ENCODE measurements at places on chromosomes 12 and 14. TPM values are rescaled to one million over a fixed set of nuclear protein-coding genes. Genes with fewer than 3 reads are reported as not detected.

DNA sequence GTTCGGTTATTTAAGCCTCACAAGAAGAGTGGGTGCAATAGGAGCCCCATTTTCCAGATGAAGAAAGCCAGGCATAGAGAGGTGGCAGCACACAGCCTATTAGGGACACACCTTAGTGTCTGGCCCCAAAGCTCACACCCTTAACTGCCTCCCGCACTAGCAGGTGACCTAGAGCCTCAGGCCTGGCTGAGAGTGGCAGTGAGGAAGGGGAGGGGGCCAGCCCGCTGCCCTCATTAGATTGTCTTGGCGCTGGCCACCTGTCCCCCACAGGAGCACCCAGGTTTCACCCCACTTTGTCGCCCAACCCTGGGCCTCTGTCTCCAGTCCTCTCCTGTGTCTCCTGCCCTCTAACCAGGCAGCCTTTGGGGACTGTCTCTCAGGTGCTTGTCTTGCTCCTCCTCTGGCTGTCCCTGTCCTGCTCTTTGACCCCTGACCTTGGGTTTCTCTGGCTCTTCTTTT, 18.5 kb upstream of the PGF start:
- H3K27me3 ChIP-seq, result no peaks in the 10 kb centered on the region
- DNase-seq, result no peak
- no peak overlapping the region for H3K4me3 ChIP-seq
- no peak overlapping the region for H3K27ac ChIP-seq

Gene GSG1
- not detected for total RNA-seq

- H3K36me3 ChIP-seq, result no peaks in the 10 kb centered on the region
- no peak for DNase-seq
- no peak overlapping the region for H3K27ac ChIP-seq
- H3K4me3 ChIP-seq, result no peak overlapping the region
Measured at GRCh38 chr12:132336451-132337413, 7.3 kb upstream of the GALNT9 start.

DNA sequence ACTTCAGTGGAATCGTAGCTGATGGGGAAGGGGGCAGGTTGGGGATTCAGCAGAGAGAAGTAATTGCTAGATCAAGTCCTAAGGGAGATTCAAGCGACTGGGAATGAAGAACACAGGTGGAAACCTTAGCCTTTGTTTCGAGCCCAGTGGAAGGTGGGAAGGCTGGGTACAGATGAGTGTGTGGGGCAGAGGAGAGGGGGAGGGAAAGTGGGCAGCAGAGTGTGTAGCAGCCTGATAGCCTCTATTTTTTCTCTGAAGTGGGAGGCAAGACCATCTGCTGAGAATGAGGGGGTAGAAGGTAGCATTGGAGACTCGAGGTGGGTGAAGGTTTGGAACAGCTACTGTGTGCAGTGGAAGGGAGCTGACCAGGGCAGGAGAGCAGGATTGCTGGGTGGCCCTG, 91.0 kb downstream of the ADCK1 start:
- no peak for DNase-seq
- H3K4me1 ChIP-seq, result no peaks in the 10 kb centered on the region
- no peak overlapping the region for H3K27ac ChIP-seq
- H3K4me3 ChIP-seq, result no peak overlapping the region
- H3K27me3 ChIP-seq, result no peaks in the 10 kb centered on the region

GRCh38 chr12:44031472-44032185, 195.7 kb downstream of the TMEM117 start:
- H3K27ac ChIP-seq, result no peak overlapping the region
- H3K4me1 ChIP-seq, result no peaks in the 10 kb centered on the region
- no peak for DNase-seq
- no peaks in the 10 kb centered on the region for H3K27me3 ChIP-seq
- H3K36me3 ChIP-seq, result no peaks in the 10 kb centered on the region

DNA sequence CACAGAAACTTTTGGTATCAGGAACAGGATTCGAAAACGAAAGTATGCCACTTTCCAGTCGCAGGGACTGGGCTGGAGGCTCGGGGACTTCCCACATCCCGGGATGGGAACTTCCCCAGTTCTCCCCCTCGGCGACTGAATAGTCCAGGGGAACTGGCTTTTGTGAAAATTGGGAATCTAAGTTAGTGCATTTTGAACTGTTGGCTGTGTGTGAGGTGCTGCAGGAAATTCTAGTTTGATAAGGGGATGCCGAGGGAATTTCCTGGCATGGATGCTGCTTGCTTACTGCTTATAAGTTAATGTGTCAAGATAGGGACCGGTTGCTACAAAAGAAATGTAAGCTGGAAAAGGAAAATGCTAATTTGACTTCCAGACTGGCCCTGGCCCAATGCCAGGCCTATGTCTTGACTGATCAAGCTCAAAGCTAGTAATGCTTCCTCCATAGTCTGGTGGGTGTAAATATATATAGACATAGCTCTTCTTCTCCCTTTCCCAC, 73.4 kb upstream of the EIF5 start:
- peak overlapping the region; percentile 40 for H3K4me3 ChIP-seq
- H3K4me1 ChIP-seq, result peaks cover 3% of the 10 kb centered on the region
- H3K36me3 ChIP-seq, result no peaks in the 10 kb centered on the region
- peak overlapping the region; percentile 89 for H3K27ac ChIP-seq
- DNase-seq, result peak; percentile 64
- no peaks in the 10 kb centered on the region for H3K27me3 ChIP-seq

DNA sequence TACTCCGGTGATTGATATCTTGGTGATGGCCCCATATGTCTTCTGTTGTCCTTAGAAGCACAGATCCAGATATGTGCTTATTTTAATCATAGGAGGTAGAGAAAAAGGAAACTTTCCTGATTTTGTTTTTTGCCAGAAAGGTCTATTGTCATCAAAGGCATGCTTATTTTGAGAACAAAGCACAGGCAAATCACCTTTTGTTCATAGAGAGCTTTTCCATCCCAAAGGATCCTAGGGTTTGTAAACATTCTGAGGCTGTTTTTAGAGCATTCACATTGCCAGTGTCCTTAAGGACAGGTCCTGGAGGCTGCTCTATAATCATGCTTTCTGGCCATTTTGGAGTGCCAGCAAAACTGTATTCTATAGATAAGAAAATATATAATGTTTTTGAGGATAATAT, 148.5 kb upstream of the SEL1L start:
- no peak overlapping the region for H3K27ac ChIP-seq
- no peaks in the 10 kb centered on the region for H3K36me3 ChIP-seq
- H3K4me3 ChIP-seq, result no peak overlapping the region
- H3K4me1 ChIP-seq, result no peaks in the 10 kb centered on the region
- no peak for DNase-seq
- H3K27me3 ChIP-seq, result no peaks in the 10 kb centered on the region

DNA sequence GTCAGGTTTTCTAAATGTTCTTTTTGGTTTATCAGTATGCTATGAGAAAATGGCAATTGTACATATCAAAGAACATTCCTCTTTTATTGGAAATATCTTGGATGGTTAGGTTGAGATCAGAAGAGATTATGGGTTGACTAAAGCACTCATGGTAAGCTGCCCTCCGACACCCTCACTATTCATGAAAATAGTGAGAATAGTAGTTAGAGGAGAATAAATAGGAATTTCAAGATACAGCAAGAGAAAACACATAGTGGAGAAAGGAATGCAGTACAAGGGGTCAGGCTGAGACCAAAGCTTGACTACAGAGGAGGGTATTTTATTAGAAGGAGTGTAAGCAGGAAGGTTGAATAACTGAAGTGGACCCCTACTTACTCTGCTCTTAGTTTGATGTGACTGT, 112.5 kb downstream of the PTPRQ start:
- no peaks in the 10 kb centered on the region for H3K27me3 ChIP-seq
- no peak overlapping the region for H3K27ac ChIP-seq

GRCh38 chr14:104537613-104537988, 42.0 kb upstream of the C14orf180 start:
- DNase-seq, result no peak
- no peak overlapping the region for H3K27ac ChIP-seq
- no peaks in the 10 kb centered on the region for H3K4me1 ChIP-seq

DNA sequence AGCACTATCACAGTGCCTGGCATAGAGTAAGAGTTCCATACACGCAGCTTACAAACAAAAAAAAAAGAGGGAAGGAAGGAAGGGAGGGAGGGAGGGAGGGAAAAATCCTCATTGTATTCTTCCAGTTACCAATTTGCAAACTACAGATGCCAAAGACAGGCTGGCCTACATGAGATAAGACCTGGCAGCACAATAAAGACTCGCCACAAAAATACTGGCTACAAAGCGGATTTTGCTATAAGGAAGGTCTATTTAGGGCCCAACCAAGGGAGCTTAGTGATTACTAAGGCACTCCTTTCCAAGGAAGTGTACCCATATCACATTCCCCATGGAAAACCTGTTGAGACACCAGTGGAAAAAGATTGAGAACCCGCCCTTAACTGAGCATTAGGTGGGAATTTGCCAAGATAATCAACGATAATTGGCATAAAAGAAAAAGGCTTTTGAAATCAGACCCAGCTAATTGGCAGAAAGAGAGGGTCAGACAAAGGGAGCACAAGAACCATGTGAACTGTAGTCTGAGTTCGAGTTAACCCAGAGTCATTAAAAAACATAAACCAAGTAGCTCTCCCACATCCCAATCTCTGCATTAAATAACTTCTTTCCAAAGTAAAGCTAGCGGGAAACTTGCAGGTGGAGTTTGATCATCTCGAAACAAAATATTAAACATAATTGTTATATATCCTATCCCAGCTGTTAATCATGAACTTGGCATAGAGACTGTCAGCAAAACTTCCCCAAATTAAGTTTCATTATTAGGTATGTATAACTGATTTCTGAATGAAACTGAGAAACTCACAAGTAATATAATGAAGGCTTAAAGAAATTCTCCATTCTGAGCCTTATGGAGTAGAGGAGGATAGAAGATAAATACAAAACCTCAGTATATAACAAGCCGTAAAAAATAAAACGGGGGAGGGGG, 50.1 kb downstream of the PHLDA1 start:
- H3K27me3 ChIP-seq, result no peaks in the 10 kb centered on the region
- no peaks in the 10 kb centered on the region for H3K4me1 ChIP-seq
- H3K36me3 ChIP-seq, result no peaks in the 10 kb centered on the region
- H3K4me3 ChIP-seq, result no peak overlapping the region
- no peak overlapping the region for H3K27ac ChIP-seq

GRCh38 chr12:45234139-45234865, 18.4 kb downstream of the ANO6 start:
- H3K27ac ChIP-seq, result peak overlapping the region; percentile 59
- peak; percentile 20 for DNase-seq
- H3K4me3 ChIP-seq, result no peak overlapping the region
- H3K27me3 ChIP-seq, result no peaks in the 10 kb centered on the region
- H3K4me1 ChIP-seq, result no peaks in the 10 kb centered on the region

- DNase-seq, result no peak
- H3K27ac ChIP-seq, result no peak overlapping the region
- H3K4me1 ChIP-seq, result no peaks in the 10 kb centered on the region
- no peaks in the 10 kb centered on the region for H3K27me3 ChIP-seq
- no peaks in the 10 kb centered on the region for H3K36me3 ChIP-seq
Measured at GRCh38 chr14:49926803-49927202, 33.9 kb downstream of the ARF6 start.

DNA sequence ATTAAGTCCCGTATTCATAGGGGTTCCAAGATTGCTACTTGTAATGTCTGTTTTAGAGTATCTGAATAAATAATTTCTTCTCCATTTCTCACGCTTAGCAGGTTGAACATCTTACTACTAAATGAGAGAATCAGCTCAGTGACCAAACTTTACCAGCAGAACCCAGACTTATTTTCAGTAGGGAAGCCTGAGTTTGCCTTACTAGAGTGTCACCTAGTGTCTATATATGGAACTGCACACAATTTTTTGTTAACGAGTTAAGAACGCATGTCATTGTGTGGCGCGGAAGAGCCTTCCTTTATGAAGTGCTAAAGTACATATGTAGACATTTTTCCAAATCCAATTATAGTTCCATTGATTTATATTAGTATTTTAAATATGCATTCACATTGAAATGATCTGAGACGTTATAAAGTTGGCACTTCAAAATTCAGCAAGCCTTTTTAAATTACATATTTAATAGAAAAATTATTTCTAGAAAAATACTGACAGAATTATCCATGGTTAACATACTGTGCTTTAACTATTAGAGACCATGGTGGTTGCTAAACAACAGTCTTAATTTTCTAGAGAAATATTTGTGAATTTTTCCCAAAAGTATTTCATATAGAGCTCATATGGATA, 88.3 kb downstream of the RPS29 start:
- no peak overlapping the region for H3K27ac ChIP-seq
- no peaks in the 10 kb centered on the region for H3K27me3 ChIP-seq
- no peak overlapping the region for H3K4me3 ChIP-seq

Gene SPRYD4
- total RNA-seq, result 5.1 TPM

GRCh38 chr14:91330856-91331255, 86.4 kb upstream of the GPR68 start:
- H3K27ac ChIP-seq, result no peak overlapping the region
- no peaks in the 10 kb centered on the region for H3K27me3 ChIP-seq
- no peak overlapping the region for H3K4me3 ChIP-seq
- H3K4me1 ChIP-seq, result no peaks in the 10 kb centered on the region
- H3K36me3 ChIP-seq, result no peaks in the 10 kb centered on the region
- no peak for DNase-seq

Gene CFAP73
- total RNA-seq, result not detected

Gene MIP
- total RNA-seq, result not detected

Gene RNF34
- total RNA-seq, result 20.3 TPM

Gene FSCB
- 3.5 TPM for total RNA-seq

Gene GPR137C
- 5.3 TPM for total RNA-seq

Gene OR4E1
- total RNA-seq, result not detected

DNA sequence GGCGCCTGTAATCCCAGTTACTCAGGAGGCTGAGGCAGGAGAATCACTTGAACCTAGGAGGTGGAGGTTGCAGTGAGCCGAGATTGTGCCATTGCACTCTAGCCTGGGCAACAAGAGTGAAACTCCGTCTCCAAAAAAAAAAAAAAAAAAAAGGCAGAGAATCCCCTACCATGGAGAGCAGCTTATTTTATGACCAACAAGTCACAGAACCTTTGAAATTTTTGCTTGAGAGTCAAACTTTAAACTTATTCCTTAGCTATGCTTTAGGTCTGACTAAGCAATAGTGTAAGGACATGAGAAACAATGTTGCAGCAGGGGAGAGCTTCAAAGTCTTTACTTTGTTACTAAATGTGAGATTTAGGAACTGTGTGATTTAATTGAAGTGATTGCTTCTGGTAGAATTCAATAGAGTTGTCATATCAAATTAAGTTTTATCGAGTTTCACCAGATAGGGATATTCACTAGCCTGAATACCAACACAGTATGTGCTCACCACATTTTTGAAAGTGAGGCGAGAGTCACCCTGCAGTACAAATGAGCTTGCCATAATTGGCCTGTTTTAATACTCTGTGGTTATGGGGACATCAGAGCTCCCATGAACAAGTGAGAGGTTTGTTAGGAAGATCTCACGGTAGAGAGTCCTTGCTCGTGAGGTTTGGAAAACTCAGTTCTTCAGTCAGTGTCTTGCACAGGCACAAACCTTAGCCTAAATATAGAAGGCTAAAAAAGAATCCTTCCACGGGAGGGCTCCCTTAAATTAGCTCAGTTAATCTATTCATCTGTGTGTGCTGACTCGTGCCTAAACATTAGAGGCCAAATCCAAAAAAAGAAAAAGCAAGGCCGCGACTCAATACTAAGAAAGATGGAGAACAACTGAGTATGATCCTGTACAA, 108.6 kb downstream of the SAMD4A start:
- no peaks in the 10 kb centered on the region for H3K27me3 ChIP-seq
- no peaks in the 10 kb centered on the region for H3K36me3 ChIP-seq
- H3K4me3 ChIP-seq, result no peak overlapping the region
- H3K27ac ChIP-seq, result peak overlapping the region; percentile 73
- DNase-seq, result no peak

GRCh38 chr14:103932791-103933490, 4.7 kb downstream of the TDRD9 start:
- no peak overlapping the region for H3K4me3 ChIP-seq
- H3K27me3 ChIP-seq, result no peaks in the 10 kb centered on the region
- no peaks in the 10 kb centered on the region for H3K4me1 ChIP-seq
- DNase-seq, result no peak

All from prostate gland (tissue), 2 donors.